ENCODE measurements at places on chromosomes 7 and 10.

DNA sequence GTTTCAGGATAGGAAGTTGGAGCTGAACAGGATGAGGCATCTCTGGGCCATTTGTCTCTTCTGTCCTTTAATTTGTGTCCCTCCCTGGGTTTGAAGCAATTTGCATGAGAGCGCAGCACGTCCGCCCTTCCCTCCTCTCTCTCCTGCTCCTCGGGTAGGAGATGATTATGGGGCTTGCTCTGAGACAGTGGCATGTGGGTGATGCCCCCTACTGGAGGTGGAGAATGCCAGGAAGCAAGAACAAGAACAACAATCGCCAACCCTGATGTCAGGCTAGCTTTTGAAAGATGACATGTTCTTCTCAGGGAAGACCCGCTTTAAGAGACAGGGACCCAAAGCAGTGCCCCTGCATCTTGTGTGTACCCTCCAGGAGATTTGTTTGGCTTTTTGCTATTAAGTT, 63.9 kb upstream of the LOXL4 start:
- DNase-seq, result peak; percentile 63

- DNase-seq, result no peak
Observed at GRCh38 chr7:101236292-101236835, 1.2 kb downstream of the CLDN15 start.

DNA sequence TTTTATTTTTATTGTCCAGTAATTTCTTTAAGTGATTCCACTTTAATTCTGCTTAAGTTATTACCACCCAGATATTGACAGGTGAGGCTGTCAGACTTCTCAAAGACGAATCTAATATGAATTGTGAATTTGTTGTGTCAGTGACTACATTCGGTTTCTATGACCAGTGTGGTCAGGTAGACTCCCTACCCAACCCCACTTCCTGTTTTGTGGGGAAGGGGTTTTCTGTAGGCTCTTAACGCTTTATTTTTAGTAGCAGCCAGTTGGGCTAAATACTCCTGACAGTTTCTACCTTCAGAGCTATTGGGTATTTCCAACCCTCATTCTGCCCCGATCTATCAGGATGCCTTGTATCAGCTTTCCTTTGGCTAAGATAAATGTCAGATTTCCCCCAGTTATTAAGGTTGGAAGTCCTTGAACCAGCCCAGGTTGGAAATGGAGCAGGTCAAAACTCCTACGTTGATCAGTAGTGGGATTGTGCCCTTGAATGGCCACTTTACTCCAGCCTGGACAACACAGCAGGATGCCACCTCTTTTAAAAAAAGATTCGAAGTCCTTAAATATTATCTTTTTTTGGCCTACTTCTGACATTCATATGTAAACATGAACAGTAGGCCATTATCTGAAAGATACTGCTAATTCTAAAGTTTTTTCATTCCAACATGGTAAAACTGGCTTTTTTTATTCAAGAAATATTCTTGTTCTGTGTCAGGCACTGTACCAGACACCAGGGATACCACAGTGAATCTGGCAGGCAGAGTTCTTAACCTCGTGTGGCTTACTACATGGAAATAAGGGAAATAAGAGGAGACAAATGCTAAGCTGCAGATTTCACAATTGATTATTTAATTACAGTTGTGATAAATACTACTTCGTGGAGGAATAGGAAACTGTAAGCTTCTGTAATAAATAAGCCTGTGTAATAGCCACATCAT, 133.3 kb upstream of the SAMD8 start:
- DNase-seq, result no peak

- no peak for DNase-seq
Observed at GRCh38 chr7:143495851-143496250, 18.2 kb downstream of the TAS2R41 start.

GRCh38 chr10:1199897-1200721, 143.9 kb downstream of the WDR37 start:
- no peak for DNase-seq

DNA sequence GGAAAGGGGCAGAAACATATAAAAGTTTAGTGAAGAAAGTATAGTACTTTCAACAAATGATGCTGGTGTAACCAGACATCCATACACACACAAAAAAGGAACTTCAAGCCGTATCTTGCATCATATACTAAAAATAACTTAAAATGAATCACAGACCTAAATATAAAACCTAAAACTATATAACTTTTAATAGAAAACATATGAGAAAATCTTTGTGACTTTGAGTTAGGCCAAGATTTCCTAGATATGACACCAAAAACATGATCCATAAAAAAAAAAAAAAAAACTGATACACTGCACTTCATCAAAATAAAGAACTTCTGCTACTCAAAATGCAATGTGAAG, 40.9 kb downstream of the NUDCD3 start:
- no peak for DNase-seq
